ENCODE measurements at places on chromosomes 3 and 15.

DNA sequence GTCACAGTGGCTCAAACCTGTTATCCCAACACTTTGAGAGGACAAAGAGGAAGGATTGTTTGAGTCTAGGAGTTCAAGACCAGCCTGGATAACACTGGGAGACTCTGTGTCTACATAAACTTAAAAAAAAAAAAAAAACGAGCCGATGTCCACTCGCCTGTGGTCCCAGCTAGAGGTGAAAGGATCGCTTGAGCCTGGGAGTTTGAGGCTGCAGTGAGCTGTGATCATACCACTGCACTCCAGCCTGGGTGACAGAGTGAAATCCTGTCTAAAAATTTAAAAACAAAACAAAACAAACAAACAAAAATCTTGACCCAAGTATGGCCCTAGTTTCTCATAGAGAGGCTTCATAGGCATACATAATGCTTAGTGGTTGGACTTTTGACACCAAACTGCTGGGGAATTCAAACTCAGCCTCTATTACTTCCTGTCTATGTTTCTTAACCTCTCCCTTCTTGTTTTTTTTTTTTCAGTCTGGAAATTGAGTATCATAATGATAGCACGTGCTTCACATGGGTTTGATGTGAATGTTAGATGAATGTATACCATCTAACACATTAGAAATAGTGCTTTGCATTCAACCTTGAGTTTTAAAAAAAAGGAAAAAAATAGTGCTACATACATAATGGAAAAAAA, 46.4 kb upstream of the CAPN7 start:
- DNase-seq: no peak

DNA sequence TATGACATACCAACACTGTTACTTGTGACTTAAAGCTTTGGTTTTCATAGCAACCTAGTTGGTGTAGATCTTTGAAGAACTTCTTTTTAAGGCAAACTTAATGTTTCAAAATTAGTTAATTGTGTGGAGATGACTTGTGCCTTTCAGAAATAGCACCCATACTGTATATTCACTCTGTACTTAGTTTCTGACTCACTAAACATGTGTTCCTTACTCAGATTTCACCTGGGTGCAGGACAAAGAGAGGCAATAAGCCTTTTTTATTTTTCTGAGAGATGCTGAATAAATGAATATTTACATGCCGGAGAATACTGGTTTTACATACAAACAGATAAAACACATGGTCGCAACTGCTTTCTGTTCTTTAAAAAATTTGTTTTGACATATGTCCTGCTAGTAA, 44.8 kb downstream of the SLC25A26 start:
- DNase-seq: no peak

DNA sequence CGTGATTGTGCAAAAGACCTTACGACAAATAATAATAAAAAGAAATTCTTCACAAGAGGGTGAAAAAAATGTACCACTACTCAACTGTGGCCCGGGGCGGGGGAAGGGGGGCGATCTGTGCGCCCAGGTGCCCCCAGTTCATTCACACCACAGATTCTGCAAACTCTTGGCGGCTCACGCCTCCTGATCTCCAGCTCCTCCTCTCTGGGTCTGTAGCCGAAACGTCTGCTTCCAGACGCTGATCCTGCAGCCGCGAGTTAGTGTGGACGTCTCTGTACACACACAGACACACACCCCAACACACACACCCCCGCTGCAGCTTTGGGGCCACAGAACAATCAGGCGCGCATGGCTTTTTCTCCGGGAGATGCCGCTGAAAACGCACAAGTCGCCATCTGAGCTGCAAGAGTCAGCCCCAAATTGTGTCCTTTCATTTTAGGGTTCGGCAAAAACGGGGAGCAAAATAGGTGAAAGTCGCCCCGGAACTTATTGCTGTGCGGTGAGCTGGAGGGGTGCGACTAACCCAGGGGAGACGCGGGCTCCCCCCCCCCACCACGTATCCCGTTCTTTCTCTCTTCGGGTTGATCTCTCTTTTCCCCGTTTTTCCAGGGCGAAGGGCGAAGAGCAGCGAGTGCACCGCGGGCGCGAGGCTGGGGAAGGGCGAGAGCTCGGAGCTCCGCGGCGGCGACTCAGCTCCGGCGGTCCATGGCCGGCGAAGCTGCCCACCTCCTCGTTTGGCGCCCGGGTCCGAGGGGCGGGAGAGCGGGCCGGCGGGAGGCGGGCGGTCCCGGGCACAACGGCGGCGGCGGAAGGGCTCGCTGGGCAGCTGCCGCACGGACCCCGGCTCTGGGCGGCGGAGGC, 505 bp upstream of the WNT5A start:
- no peak for DNase-seq

DNA sequence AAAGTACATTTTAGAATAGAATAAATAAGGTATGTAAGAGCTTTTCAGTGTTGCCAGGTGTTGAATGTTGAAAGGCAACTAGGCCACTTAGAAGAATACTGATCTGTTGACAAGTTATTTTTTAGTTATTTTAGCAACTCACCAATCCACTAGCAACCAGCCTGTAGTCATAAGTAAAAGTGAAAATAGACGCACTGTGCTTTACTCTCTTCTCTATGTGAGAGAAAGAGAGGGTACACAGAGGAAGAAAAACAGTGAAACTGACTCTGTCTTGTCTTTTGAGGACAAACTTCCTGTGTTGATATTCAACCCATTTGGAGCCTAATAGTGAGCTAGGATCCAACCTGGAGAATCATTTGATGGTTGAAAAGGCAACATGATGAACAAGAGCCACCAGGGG, 327.1 kb upstream of the GOLIM4 start:
- DNase-seq: no peak

DNA sequence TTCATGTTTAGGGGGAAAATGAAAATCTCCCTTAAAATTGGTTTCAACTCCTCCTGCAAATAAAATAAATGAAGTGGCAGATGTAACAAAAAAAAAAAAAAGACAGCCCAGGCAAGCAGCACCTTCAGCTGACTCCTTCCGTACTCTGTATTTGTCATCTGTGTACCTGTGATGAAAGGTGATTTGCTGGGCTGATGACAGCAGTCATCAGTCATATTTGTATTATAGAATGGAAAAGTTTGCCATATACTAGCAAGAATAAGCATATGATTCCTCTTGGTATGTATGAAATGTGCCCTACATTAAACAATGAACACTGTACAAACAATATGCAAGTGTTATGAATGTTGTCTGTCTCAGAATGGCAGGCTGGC, 44.1 kb upstream of the WWTR1 start:
- DNase-seq: no peak

GRCh38 chr3:160577556-160578195, 12.3 kb upstream of the KPNA4 start:
- no peak for DNase-seq

DNA sequence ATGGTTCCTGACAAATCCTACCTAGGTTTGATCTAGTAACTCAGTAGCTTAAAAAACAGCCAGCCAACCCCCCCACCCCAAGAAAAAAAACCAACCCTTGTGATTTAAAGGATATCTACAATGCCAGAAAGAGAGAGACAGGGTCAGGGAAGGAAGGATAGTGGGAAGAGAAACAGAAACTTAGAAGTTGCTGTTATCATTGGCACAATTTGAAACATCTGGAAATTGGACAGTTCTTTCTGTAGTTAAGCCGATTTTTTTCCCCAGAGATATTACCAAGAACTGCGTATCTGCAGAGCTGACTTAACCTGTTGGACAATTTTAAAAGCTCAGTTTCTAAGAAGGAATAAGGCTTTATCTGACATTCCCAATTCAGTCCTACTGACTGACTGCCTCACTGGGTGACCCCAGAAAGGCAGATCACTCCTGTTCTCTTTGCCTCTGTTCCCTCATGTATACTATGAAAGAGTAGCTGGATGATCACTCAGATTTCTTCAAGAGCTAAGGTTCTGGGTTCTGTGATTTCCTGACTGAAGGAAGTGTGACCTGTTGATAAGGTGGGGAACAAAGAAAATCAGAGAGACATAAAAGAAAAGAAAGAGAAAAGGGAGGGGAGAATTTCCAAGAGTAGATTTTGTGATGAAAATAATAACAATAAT, 128.3 kb downstream of the MAP2K5 start:
- no peak for DNase-seq

DNA sequence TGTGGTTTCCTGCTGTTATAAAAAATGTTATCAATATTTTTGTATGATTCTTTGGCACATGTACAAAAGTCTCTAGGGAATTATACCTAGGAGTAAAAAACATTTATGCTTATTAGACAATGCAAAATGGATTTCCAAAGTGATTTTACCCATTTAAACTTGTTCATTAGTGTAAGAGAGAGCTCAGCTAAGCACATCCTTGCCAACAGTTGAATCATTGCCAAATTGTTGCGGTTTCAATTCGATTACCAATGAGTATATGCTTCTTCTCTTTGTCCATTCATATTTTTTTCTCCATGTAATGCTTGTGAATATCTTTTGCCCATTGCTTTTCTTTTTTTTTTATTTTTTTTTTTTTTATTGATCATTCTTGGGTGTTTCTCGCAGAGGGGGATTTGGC, 17.2 kb downstream of the CASR start:
- no peak for DNase-seq

GRCh38 chr15:94370206-94370935, 139.0 kb downstream of the MCTP2 start:
- DNase-seq: no peak

- DNase-seq: no peak
Measured at GRCh38 chr15:90449206-90449735, 61.2 kb downstream of the IQGAP1 start.

- no peak for DNase-seq
Measured at GRCh38 chr3:170429050-170429449, 10.4 kb downstream of the CLDN11 start.

DNA sequence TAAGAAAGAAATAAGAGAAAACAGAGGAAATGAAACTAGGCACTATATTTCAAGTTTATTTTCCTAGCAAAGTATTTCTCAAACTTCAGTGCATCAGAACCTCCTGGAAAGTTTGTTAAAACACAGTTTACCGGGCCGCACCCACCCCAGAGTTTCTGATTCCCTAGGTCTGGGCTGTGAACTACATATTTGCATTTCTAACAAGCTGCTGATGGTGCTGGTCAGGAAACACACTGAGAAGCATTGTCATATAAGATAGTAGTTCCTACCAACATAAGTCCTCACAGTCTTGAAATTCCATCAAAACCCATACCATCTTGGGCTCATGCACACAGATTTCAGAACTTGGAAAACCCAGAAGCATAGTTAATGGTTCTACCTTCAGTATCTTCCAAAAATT, 8.3 kb downstream of the SLC9A9 start:
- no peak for DNase-seq

DNA sequence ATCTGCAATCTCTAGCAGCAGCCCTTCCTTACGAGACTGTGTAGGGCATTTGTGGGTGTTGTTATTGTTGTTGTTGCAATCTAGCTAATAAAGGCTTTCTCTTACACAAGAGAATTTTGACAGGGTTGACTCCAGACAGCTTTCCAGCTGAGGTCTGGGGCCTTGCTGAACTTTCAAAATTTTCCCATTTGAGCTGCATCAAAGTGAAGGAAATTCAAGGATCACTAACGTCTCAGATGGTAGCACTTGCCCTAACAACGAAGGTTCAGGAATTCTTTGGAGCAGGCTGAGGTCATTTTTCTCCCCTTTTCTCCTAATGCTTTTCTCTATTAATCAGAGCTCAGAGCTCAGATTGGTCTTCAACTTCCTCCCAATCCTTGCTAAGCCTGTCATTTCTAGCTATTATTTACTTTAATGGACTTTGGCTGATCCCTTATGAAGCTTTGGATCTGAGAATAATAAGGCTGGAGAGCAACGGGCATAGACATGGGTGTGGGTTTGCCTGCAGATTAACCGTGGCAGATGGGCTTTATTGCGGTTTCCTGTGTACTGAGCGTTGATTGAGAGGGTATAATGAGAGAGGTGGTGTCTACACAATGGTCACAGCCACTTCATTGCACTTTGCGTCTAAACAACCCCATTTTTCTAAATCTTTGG, 614.0 kb upstream of the AGTR1 start:
- DNase-seq: no peak

DNA sequence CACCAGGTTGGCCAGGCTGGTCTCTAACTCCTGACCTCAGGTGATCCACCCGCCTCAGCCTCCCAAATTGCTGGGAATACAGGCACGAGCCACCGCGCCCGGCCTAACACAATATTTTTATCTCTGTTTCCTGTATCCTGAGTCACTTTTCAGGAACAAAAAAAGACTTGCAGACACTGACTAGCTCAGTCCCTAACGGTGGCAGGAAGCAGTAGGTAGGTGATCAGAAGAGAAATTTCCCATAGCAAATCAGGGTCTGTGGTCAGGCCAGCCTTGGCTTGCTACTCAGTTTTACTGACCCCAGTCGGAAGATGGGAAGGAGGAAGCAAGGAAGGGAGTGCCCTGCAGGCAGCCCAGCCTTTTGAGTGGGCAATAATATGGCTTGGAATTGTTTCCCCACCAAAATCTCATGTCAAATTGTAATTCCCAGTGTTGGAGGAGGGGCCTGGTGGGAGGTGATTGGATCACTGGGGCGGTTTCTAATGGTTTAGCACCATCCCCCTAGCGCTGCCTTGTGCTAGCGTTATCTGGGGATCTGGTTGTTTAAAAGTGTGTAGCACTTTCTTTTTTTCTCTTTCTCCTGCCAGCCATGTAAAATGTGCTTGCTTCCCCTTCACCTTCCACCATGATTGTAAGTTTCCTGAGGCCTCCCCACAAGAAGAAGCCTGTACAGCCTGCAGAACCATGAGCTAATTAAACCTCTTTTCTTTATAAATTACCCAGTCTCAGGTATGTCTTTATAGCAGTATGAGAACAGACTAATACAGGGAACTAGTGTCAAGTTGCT, 19.5 kb upstream of the CDCP1 start:
- no peak for DNase-seq

DNA sequence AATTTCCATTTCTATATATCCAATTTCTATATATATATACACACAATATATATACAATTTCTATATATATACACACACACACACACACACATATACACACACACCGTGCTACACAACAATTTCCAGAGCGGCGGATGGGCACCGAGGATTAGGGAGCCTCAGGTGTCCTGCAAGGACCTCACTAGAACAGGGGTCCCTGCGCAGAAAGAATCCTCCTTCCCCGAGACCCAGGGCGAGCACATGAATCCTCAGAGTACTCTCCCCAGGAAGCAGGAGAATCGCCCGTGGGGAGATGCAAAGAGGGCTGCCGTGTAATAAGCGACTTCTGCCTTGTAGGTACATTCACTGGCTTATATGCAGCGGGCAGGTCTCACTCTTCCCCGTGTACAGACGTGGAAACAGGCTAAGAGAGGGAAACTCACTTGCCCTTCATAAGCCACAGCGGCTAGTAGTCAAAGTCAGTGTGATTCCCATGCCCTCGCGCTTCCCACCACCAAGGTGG, 467 bp downstream of the PIF1 start:
- no peak for DNase-seq

DNA sequence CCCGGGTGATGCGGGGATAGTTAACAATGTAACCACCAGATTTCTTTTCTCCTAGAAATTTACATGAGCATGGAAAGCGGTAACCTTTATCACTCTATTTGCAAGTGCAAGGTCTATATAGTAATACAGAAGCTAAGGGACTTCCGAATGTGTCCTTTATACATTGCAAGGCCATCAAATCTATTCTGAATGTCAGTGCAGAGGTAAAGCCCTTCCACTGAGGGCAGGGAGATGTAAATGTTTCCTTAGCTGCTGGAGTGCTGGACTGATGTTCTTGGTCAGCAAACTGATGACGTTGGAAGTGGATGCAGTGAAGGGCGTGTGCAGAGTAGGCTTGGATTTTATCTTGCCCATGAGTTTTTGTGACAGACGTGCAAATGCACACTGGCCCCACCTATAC, 6.2 kb downstream of the ALDH1A3 start:
- no peak for DNase-seq
